ENCODE measurements at places on chromosomes 4 and X.

GRCh38 chrX:154333837-154334271 is 38.3 kb downstream of the TKTL1 start:
- no peak for DNase-seq

- no peak for DNase-seq
Measured at GRCh38 chrX:11589641-11590040, 76.1 kb downstream of the ARHGAP6 start.

- DNase-seq, result no peak
Measured at GRCh38 chr4:8171984-8172924, 13.6 kb upstream of the ABLIM2 start.

GRCh38 chr4:140612357-140612756 is 43.6 kb upstream of the UCP1 start:
- no peak for DNase-seq

DNA sequence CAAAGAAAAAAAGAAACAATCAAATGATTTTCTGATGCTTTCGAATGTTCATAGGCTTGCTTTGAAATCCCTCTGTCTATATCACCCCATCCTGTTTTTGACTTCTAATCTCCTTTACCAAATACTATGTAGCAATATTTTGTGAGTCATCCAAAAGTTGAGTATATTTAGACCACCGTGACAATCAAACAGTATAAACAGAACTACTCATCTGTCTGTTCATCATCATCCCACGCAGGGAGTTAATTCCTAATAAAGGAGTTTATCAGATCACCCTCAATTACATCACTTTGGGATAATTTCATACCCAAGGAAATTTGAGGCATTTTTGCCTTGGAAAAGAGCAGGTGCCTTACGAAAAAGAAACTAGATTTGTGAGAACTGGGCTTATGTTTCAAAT is 212.9 kb downstream of the CBR4 start:
- DNase-seq, result no peak

DNA sequence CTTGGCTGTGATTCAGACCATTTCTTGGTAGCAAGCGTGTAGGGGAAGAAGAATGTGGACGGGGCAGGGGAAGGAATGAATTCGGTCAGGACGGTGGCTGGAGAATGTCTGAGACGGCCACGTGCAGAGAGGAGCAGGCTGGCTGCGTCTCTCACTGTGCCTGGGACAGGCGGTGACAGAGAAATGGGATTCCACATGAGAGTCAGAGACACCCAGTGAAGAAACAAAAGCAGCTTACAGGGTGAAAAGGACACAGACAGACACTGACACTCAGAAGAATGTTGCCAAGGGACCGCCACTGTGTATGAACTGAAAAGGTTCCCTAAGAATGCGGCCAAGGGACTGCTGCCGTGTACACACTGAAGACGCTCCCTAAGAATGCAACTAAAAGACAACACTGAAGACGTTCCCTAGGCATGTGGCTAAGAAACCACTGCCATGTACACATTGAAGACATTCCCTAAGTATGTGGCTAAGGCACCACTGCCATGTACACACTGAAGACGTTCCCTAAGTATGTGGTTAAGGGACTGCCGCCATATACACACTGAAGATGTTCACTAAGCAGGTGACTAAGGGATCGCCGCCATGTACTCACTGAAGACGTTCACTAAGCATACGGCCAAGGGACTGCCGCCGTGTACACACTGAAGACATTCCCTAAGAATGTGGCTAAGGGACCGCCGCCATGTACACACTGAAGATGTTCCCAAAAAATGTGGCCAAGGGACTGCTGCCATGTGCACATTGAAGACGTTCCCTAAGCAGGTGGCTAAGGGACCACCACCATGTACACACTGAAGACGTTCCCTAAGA is 49.1 kb downstream of the DHRSX start:
- no peak for DNase-seq

- DNase-seq, result no peak
Measured at GRCh38 chrX:111387470-111388070, 24.4 kb downstream of the DCX start.

DNA sequence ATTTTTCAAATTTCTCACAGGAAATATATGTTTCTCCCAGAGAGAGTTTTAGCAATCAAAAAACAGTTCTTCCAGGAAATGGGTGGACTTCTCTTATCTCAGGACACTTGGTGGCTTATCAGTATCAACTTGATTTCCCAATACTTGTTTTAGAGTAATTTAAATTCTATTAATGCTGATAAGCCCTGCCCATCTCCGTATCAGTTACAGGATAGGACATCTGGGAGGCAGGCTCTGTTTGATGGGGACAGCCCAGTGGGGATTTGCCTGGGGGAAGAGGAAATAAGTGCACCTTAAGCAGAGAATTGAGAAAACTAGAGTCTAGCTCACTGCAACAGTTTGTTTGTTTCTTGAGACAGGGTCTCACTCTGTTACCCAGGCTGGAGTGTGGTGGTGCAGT is 43.2 kb upstream of the PDGFRA start:
- DNase-seq, result no peak

DNA sequence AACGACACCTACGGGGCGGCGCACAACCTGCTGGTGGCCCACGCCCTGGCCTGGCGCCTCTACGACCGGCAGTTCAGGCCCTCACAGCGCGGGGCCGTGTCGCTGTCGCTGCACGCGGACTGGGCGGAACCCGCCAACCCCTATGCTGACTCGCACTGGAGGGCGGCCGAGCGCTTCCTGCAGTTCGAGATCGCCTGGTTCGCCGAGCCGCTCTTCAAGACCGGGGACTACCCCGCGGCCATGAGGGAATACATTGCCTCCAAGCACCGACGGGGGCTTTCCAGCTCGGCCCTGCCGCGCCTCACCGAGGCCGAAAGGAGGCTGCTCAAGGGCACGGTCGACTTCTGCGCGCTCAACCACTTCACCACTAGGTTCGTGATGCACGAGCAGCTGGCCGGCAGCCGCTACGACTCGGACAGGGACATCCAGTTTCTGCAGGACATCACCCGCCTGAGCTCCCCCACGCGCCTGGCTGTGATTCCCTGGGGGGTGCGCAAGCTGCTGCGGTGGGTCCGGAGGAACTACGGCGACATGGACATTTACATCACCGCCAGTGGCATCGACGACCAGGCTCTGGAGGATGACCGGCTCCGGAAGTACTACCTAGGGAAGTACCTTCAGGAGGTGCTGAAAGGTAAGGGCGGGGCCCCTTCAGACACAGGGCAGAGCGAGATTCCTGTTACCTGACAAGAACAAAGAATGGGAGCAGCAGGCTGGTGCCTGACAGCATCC is 11.7 kb downstream of the RPL9 start:
- no peak for DNase-seq

GRCh38 chr4:8646296-8647093 is 53.9 kb downstream of the CPZ start:
- DNase-seq, result no peak

DNA sequence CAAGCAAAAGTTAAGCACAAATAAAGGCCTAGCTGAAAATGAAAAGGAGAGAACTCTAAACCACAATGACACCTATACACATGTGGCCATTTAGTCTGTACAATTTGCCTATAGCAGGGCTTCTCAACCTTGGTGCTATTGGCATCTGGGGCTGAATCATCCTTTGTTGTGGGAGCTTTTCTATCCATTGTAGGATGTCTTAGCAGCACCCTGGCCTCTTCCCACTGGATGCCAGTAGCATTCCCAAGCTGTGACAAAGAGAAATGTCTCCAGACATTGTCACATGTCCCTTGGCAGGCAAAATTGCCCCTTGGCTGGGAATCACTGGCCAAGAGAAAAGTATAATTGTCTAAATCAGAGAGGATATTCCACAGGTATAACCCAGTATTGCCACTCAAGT is 13.5 kb upstream of the PRPS2 start:
- no peak for DNase-seq

DNA sequence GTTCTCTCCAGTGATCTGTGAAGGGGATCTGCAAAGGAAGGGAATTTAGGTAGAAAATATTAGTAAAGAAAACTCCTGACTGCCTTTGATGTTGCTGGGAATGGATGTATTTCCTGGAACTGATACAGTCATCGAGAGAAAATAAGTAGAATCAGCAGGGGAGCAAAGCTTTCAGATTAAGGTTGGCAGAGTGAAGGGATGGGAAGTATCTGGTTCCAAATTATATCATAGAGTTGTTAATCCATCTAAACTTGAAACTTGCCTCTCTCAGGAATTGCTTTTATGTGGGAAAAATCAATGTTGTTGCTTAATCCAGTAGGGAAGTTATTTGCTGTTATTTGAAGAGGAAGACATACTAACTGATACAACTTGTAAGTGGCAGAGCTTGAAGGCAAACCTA is 19.3 kb downstream of the EPHA5 start:
- DNase-seq, result no peak

DNA sequence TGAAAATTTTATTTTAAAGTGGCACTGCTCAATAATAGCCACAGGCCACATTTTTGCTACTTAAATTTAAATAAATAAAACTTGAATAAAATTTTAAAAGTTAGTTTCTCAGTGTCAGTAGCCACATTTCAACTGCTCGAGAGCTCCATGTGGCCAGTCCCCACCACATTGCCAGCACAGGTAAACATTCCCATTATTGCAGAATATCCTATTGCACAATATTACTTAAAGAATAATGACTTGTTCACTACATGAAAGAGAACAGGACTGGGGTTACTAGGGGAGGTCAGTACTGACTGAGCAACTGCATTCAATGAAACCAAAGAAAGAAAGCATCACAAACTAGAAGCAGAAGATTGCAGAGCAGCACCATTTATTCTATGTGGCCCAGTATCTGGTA is 2201.6 kb upstream of the TENM3 start:
- no peak for DNase-seq

- no peak for DNase-seq
Measured at GRCh38 chrX:154828016-154828408, 6.5 kb downstream of the SMIM9 start.

GRCh38 chr4:82618103-82618720 is 56.4 kb upstream of the TMEM150C start:
- no peak for DNase-seq

DNA sequence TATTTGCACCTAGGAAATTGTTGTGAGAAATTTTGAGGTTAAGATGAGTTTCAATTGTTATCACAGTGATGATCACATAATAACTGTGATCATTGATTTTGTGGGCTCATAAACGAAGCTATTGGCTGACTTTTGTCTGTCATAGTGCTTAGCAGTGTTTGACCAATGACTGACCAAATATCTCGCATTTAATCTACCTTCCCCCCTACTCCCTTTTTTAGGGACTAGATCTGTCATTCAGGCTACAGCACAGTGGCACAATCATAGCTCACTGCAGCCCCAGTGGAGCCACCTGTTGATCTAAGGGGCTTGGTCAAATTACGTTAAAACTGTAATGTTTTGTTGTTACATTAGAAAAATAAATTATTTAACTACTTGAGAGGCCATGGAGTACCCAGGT is 1.5 kb downstream of the FUNDC2 start:
- no peak for DNase-seq

GRCh38 chrX:18871161-18871890 is 112.6 kb downstream of the PHKA2 start:
- DNase-seq, result no peak

DNA sequence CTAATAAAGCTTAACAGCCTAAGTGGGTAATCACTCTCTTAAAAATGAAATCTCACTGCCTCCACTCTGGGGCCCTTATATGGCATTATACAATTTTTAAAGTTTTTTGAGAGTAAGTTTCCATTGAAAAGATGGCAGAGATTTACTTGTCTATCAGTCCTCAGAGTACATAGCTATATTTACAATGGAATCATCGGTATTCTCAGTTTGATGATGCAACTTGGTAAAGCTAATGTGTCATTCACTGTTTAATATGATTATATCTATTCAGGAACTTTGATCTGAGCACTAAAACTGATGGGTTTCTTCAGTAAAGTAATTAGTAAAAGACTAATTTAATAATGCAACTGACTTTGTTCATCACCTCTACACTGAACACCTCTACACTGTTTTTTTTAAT is 51.6 kb downstream of the CT47B1 start:
- no peak for DNase-seq

DNA sequence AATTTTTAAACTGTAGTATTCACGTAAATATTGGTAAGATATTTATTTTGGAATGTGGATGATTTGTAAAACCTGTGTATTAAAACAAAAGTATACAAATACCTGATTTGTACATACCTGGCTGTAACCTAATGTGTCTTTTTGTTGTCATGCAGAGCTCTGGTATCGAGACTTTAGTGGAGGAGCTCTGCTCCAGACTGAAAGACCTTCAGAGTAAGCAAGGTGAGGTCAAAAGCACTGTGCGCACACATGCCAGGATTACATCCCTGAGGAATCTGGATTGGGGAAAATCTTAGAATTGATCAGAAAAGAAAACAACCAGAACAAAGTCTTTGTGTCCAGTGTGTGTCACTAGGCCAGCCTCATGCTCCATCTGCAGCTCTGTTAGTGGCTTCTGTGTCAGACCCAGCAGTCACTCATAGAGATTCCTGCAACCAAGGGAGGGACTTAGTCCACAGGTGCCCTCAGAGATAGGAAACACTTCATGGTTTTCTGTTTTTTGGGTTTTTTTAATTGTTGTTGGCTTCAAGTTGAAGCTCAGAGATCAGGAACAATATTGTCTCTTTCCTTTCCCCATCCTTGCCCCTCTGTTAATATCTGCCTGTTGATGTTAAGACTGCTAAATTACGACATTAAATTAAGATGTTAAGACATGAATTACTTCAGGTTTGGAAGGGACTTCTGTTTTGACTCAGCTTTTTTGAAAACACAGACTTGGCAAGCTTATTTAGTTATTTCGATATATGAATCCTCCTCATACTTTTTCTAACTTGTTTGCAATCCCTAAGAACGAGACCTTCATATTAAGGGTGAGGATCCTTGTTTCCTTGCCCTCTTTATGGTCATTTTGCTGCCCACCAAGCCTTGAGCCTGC is 52.4 kb upstream of the TBC1D14 start:
- DNase-seq, result no peak

GRCh38 chr4:21134994-21135393 is 434.7 kb downstream of the PACRGL start:
- DNase-seq, result no peak

DNA sequence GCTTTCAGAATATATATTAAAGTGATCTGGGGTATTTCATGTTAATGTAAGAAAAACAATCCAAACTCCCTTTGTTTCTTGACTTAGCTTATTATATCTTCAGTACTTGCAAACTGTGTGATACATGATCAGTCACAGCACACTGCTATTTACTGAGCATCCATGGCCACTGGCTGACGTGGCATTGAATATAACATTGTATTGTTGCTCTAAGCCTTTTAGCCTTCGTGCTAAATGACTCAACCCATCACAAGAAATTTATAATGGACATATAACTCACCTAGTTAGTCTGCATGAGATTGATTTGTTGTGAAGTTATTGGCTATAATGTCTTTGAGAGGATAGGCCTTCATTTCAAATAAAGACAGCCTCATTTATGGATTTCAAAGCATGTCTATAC is 642.6 kb downstream of the IL1RAPL1 start:
- no peak for DNase-seq

DNA sequence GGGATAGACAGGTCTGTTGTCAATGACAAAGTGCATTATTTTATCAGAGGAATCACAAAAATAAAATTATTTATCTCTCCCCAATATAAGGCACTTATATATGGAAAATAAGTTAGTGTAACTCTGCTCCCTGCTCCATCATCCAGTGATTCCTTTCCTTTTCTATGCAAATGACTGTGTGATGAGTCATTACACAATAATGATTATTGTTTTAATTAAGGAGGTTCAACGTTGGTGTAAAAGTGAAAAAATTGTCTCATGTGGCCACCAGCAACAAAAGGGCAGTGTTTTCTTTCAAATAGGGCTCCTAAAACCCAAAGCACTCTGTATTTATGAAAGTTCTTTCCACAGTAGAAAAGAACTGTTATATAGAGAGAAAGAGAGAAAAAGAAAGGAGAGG is 16.7 kb downstream of the SLC7A11 start:
- DNase-seq, result no peak

- DNase-seq, result no peak
Measured at GRCh38 chr4:10441512-10441911, 15.7 kb downstream of the ZNF518B start.

Data from stimulated activated CD8-positive, alpha-beta memory T cell treated with anti-CD3 and anti-CD28 coated beads, Interleukin-7, amount 100 ng/mL, for 1 hour (primary cell).